ENCODE measurements at places on chromosomes 12 and 14. TPM values are rescaled to one million over a fixed set of nuclear protein-coding genes. Genes with fewer than 3 reads are reported as not detected.

SYNDIG1L gene
- total RNA-seq, result not detected

GALNT8 gene
- not detected for total RNA-seq

SENP1 gene
- 42.1 TPM for total RNA-seq

- DNase-seq, result peak; percentile 41
- no peaks in the 10 kb centered on the region for H3K27me3 ChIP-seq
- peaks cover 50% of the 10 kb centered on the region for H3K4me1 ChIP-seq
Observed at GRCh38 chr14:71380271-71380670, 473.0 kb downstream of the PCNX1 start.

DNA sequence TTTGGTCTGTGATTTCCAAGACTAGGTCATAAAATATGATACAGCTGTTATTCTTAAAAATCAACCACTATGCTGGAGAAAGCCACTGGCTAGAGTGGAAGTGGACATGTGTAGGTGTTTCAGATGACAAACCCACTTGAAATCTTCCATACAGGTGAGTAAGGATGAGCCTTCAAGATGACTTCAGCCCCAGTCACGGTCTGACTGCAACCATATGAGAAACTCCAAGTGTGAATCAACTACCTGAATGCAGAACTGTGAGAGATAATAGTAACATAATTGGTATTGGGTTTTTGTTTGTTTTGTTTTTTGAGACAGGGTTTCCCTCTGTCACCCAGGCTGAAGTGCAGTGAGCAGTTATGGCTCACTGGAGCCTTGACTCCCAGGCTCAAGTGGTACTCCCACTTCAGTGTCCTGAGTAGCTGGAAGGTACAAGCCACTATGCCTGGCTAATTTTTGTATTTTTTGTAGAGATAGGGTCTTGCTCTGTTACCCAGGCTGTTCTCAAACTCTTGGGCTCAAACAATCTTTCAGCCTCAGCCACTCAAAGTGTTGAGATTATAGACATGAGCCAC, 273.3 kb upstream of the LRIG3 start:
- no peaks in the 10 kb centered on the region for H3K36me3 ChIP-seq
- H3K27me3 ChIP-seq, result no peaks in the 10 kb centered on the region
- H3K27ac ChIP-seq, result no peak overlapping the region
- H3K4me3 ChIP-seq, result no peak overlapping the region

DNA sequence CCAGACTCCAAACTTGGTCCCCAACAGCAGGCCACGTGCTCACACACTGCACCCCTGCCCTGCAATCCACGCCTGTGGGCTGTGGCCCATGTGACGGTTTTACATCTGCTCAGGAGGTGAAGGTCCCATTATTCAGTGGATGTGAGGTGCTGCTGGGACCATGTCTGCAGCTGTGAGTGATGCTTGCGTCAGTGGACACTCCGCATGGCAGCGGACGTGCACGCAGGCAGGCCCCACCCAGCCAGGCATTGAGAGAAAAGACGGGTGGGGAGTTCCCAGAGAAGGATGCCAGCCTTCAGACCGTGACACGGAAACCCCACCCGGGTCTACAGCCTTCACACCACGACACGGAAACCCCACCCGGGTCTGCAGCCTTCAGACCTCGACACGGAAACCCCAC, 67.6 kb downstream of the NOC4L start:
- no peak overlapping the region for H3K27ac ChIP-seq
- no peaks in the 10 kb centered on the region for H3K27me3 ChIP-seq
- no peaks in the 10 kb centered on the region for H3K36me3 ChIP-seq

DNA sequence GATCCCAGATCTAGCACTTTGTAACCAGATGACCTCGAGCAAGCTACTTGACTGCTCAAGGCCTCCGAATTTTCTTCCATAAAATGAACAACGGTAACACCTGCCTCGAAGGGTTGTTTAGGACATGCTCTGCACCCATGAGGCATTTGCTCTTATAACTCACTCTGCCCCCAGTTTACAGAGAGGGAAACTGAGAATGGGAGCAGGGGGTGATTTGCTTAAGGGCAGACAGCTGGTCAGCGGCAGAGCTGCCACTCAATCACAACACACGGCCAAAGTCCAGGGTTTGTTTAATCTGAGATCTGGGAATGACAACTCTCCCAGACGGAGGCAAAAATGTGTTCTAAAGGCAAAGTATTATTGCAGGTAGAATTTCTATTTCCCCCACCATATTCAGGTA, 156.3 kb downstream of the RIMBP2 start:
- no peaks in the 10 kb centered on the region for H3K27me3 ChIP-seq
- H3K36me3 ChIP-seq, result no peaks in the 10 kb centered on the region
- H3K4me3 ChIP-seq, result no peak overlapping the region
- DNase-seq, result no peak

DNA sequence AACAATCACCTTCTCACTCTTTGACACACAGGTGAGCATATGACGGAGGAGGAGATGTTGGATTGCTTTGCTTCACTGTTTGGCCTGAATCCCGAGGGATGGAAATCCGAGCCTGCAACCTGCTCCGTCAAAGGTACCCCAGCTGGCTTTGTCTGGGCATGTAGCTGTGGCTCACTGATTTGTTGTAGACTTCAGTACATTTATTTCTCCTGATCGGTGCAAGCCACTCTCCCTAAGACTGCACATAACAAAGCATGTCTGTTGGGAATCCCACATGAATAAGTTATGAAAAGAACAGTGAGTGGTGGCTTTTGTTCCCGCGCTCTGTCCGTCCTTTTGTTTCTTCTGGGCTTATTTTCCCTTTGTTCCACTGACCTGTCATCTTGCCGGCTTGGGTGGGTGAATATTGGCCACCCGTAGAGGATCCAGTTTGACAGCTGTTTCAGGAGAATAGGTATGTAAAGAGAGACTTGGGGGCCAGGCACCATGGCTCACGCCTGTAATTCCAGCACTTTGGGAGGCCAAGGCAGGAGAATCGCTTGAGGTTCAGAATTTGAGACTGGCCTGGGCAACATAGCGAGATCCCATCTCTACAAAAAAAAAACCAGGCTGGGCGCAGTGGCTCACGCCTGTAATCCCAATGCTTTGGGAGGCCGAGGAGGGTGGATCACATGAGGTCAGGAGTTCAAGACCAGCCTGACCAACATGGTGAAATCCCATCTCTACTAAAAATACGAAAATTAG, 20.0 kb upstream of the BCL7A start:
- no peak overlapping the region for H3K27ac ChIP-seq
- no peaks in the 10 kb centered on the region for H3K4me1 ChIP-seq
- DNase-seq, result no peak
- H3K27me3 ChIP-seq, result no peaks in the 10 kb centered on the region
- H3K4me3 ChIP-seq, result no peak overlapping the region
- H3K36me3 ChIP-seq, result no peaks in the 10 kb centered on the region

DNA sequence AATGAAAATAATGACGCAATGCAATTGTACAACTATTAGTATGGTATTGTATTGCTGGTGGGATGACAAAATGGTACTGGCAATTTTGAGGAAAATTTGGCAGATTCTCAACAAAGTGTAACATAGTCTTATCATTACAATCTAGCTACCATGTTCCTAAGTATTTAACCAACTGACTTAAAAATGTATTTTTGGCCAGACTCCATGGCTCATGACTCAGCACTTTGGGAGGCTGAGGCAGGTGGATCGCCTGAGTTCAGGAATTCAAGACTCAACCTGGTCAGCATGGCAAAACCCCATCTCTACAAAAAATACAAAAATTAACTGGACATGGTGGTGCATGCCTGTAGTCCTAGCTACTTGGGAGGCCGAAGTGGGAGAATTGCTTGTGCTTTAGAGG, 1409.5 kb downstream of the AACS start:
- H3K27me3 ChIP-seq, result no peaks in the 10 kb centered on the region
- no peaks in the 10 kb centered on the region for H3K36me3 ChIP-seq
- no peak overlapping the region for H3K27ac ChIP-seq
- H3K4me1 ChIP-seq, result no peaks in the 10 kb centered on the region
- DNase-seq, result no peak
